ENCODE measurements at places on chromosomes 3 and 15.

- peak; percentile 80 for DNase-seq
Measured at GRCh38 chr15:41955807-41956525, 16.4 kb downstream of the EHD4 start.

DNA sequence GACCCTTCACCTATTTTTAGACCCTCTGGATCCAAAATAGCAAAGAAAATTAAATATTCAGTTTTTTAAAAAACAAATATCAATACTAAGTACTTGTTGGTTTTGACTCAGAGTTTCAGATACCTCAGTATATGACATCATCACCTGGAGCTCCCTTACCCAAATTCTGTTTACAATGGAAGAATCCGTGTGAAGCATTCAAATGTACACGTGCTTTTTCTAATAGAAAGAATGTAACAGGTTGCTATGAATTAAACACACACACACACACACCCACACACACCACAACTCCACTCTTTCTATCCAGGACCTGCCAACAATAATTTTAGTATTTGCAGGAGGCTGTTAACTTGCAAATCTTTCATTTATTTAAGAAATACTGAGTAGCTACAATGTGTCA lies 221.8 kb downstream of the THRB start:
- DNase-seq = no peak

GRCh38 chr3:122558605-122559004 lies 5.5 kb downstream of the PARP9 start:
- DNase-seq = no peak

DNA sequence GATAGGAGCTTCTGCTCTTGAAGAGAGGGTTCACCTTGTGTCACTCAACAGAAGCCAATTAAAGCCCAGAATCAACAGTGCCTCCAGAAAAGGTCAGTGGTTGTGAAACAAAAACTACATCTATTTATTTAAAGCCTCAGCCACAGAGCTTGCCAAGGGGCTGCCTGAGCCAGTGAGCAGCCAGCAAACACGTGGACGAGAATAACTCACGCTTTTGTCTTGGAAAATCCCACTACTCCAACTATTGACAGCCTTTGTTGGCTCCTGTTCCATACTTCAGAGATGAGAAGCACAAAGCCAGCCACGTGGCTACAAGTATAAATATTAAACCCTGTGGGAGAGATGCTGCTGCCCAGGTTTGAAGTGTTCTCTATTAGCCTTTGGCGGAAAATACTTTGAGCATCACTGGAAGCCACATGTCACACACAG lies 10.3 kb downstream of the GPR156 start:
- DNase-seq = no peak

Data from H7 (cell line).